SW480 (cell line): ENCODE measurements at places on chromosomes 2 and 18.

GRCh38 chr2:75416420-75417342, 144.1 kb downstream of the EVA1A start:
- DNase-seq, result no peak

DNA sequence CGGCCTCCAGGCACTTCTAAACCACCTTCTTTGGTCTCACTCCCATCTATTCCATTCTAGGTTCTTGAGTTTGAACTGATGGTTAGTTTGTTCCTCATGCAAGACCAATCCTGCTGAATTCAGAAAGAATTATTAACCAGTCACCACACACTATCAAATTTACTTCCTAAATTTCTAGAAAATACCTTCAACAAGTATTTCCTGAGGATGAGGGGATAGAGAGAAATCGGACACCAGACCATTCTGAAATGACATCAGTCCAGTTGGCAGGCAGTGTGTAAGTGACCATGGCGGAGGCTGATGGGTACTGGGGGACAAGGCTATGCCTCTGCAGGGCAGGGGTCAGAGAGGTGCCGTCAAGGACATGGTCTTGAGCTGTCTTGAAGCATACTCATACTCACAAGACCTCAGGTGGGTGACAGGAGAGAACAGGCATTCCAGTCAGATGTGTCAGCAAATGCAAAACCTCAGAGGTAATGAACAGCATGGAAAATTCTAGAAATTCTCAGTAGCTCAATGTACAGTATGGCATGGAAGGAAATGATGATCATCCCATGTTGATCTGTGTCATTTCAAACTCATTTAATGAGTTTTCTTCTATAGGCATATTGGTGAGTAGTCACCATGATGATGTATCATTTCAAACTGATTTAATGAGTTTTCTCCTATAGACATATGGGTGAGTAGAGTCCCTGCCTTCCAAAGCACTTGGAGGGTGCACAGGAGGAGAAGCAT, 119.6 kb downstream of the DDX1 start:
- peak; percentile 29 for DNase-seq

GRCh38 chr18:43596105-43596712, 318.9 kb upstream of the SYT4 start:
- DNase-seq, result peak; percentile 16

DNA sequence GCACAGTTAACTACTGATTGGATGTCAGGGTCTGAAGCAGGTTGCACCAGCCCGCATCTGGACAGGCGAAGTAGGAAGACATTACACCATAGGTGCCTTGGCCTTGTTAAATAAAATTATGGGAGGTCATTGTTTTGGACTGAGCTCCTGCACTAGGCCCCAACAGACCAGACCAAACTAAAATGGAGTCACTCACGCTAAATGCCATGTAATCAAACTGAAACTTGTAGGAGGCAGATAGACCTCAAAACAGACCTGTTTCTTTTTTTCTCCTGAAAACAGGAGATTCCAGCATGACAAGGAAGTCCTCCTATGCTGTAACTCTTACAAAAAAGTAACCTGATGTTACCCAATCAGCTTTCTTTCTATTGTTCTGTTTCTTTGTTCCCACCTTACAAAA, 15.5 kb upstream of the NFU1 start:
- no peak for DNase-seq

- DNase-seq, result peak; percentile 92
These were observed 867 bp upstream of the TTL start for GRCh38 chr2:112481050-112481527.

- DNase-seq, result no peak
These were observed 1660.6 kb upstream of the NXPH2 start for GRCh38 chr2:140440815-140441214.

- no peak for DNase-seq
These were observed 57.9 kb upstream of the SPHKAP start for GRCh38 chr2:228239207-228239906.

- no peak for DNase-seq
These were observed 66.5 kb downstream of the AGAP1 start for GRCh38 chr2:235560345-235560744.

GRCh38 chr2:109243526-109244303, 114.7 kb downstream of the SH3RF3 start:
- no peak for DNase-seq

DNA sequence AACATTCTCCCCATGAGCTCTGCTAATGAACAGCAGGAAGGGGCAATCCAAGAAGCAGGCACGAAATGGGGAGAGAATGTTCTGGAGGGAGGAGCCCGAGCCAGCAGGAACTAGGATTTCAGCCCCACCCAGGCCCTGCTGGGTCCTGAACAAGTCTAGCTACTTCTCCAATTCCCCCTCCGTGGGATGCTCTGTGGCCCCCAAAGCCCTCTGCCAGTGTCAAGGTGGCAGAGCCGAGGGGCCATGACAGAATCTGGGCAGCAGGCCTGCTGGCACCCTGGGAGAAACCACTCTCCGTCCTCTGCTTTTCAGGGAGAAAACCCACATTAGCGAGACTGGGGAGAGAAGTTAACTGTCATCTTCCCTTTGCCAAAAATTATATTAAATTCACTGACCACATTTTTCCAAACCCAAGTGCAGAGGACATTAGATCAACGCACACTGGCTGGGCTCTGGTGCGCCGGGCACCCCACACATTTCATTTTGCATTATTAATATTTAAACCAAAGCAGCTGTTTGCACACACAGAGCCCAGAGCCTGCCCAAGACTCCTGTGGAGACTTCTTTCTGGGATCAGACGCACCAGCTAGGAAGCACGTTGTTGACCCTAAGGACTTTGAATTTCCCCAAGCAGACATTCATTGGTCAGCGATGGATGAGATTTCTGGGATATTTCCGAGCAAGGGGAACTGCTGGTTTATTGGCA, 80.2 kb upstream of the PKDCC start:
- DNase-seq, result no peak

DNA sequence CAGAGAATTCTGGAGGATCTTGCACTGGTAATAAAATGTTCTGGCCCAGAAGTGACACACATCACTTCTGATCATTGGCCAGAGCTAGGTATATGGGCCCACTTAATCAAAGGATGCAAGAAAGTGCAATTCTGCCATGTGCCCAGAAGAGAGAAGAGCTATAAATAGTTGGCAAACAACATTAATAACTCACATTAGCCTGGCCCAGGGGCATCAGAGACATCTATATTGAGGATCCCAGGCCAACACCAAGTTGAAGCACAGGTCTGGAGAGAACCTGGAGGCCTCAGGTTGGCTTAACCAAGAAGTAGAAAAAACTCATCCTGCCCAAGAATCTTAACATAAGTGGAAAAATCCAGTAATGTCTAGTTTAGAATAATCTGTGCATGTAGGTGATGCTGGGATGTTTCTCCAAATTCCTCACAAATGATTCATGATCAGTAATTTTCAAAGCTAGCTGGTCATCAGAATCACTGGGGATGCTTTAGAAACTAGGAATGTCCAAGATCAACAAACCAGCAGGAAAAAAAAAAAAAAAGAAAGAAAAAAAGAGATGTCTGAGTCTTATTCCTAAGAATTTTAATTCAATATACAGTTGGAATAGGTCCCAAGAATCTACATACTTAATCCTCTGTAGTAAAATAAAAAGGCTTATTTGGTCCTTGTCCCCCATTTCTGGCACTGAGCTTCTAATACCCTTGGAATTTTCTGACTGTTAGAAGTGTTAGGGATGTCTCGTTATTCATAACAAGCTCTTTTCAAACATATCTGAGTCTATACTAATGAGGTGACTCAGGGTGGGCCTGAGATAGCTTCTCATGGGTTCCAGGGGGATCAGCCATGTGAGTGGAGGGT, 35.0 kb upstream of the EVA1A start:
- no peak for DNase-seq

DNA sequence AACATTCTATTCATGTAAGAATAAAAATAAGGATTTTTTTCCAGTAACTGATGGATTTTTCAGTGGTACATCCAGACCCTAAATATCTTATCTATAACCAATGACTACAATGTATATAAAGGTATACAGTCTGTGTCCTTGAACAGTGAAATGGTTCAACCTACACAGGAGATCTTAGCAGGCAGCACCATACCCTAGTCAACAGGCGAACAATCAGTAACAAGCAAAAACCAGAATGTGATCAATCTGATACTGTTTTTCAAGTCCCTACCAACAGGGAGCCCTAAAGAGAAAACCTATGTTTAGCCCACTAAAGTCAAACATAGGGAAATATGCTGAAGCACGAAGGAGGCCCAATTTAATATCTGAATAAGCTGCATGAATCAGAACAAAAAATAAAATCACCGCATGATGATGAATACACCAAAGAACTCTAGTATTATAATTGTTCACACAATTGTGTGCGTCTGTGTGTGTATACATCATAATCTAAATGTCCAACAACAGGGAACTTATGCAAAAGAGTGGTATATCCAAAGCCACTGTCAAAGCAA, 26.0 kb downstream of the PTPN2 start:
- DNase-seq, result no peak

- peak; percentile 30 for DNase-seq
These were observed 1.9 kb downstream of the SOS1 start for GRCh38 chr2:39118786-39119499.

- no peak for DNase-seq
These were observed 205.4 kb downstream of the SNTG2 start for GRCh38 chr2:1156059-1156458.

DNA sequence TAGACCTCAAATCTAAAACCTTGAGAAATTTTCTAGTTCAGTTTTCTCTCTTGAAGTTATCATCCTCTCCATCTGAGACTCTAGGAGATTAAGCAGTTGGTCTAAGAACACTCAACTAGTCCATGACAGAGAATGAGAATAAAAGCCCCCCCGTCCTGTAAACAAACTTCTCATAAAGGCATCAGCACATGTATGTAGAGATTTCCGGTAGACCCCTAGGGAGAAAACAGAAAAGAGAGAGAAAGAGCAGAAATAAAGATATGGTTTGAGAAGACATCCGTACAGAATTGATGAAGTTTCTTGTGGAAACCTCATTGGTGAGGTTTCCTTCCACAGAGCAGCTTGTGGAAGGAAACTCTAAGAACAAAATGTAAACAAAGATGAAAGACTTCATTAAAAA, 3.2 kb upstream of the GPR155 start:
- DNase-seq, result no peak
